ENCODE measurements at places on chromosomes 7 and 10.

DNA sequence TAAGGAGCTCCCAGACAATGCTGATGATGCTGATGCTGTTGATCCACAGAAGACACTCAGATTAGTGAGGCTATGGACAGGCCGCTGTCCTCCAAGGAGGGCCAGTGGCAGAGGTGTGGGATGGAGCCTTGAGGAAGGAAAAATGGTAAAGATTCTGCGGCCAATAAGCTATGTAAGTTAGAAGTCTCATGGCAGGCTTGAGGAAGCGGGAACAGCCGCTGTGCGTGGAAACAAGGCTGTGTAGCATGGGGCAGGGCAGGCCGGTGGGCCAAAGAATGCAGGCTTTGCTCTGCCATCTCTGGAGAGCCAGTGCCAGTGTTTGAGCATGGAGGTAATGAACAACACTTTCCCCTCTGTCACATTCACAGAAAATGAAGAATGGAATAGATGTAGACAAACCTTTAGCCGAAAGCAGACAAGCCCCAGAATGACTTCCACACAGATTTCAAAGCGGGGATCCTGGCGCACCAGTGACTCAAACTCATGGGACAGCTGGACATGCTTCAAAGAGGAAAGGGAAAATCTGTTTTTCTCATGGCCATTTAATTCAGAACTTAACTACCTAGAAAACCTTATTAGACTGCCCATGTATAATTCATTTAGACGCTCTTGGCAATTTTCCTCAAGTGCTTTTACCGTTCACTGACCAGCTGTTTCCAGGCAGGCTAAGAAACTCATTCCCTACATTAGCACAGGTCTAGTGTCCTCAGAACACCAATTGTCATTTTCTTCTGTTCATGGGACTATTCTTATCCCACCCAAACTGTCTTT lies 16.9 kb upstream of the FIGNL1 start:
- DNase-seq = no peak

DNA sequence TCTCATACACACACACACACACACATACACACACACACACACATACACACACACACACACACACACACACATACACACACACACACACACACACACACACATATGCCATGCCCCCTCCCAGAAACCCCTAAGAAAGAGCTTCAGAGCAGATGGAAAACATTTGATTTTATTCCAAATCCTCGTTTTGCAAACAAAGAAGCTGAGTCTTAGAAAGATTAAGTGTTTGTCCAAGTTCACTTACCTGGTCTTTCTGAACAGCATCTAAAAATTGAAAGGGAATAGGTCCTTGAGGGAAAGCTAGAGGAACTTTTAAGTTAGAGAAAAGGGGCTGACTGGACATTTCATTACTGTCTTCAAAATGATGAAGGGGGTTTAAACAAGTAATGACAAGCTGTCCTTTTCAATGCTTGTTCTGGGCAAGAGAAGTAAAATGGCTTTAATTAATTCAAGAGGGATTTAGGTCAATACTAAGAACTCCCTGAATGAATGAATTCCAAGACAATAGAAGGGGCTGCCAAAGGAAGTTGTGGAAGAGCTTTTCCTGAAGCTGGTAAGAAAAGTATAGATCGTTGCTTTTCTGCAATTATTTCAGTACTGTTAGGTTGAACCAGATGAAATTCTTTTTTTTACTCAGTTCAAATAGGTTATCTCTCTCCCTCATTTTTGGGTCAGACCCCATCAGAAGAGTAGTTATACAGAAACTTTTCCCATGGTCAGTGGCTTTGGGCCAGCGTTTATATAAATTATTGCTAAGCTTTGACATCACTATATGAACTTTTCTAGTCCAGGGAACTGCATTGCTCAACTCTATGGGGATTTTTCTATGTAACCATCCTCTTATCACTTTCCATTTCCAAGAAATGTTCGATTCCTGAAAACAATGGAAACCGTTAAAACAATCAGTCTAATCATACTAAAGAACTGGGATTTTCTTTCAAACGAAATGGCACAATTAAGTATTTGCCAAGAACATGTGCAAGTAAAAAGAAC lies 261.4 kb downstream of the MTERF1 start:
- no peak for DNase-seq

DNA sequence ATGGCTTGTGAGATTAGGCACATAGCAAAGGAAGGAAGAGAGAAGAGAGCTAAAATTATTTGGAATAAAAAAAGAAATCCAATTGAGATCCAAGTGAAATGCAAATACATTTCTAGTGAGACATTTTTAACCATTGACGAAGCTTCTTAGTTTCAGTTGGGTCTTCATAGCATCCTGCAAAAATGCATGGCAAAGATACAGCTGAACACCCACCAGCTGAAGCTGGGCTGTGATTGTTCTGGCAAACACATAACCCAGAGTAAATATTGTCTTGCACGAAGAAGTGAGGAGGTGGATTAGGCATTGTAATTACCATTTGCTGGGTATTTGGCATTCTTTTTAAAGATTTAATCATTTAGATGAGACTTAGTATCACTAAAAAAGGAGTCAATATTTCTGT lies 409.4 kb downstream of the GRM8 start:
- no peak for DNase-seq

DNA sequence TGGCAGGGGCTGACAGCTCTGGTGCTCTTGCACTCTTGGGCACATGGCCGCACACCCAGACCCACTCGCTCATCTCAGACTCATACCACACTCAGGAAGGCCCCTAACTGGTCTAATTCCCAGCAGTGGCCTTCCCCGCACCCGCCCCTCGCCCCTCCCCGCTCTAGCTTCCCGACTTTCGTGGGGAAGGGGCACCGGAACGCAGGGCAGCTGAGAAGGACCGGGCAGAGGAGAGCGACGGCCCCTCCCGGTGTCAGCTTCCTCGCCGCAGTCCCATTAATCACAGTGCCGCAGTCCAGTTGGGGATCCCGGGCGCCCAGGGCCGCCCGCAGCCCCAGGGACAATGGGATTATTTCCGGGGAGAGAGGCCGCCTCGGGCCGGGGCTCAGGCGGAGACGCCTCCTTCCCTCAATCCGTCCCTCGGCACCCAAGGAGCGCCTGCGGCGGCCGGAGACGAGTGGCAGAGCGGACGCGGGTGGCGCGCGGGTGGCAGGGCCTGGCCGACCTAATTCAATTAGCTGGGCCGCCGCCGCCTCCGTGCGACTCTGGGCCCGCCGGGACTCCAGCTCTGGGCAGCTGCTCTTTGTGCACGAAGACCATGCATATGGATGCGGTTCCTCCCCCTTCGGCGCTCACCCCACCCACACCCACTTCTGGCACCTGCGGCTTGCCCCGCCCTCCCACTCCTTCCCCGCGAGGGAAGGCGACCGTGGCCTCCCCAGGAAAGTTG lies 7.8 kb upstream of the TLX1 start:
- peak; percentile 13 for DNase-seq

- peak; percentile 38 for DNase-seq
Observed at GRCh38 chr7:44961844-44962482, 16.9 kb downstream of the MYO1G start.

DNA sequence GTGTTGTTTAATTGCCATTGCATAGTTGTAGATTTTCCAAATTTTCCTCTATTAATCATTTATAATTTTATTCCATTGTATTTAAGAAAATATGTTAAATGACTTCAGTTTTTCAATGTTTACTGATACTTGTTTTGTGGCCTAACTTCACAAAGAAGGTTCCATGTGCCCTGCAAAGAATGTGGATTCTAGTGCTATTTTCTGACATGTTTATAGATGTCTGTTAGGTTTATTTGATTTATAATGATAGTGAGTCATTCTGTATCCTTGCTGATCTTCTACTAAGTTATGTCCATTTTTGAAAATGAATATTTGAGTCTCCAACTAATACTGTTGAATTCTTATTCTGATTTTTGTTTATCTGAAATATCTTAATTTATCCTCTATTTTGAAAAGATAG lies 369.0 kb downstream of the MAGI2 start:
- DNase-seq = no peak

- peak; percentile 28 for DNase-seq
Observed at GRCh38 chr10:33945051-33945450, 610.6 kb upstream of the NRP1 start.

DNA sequence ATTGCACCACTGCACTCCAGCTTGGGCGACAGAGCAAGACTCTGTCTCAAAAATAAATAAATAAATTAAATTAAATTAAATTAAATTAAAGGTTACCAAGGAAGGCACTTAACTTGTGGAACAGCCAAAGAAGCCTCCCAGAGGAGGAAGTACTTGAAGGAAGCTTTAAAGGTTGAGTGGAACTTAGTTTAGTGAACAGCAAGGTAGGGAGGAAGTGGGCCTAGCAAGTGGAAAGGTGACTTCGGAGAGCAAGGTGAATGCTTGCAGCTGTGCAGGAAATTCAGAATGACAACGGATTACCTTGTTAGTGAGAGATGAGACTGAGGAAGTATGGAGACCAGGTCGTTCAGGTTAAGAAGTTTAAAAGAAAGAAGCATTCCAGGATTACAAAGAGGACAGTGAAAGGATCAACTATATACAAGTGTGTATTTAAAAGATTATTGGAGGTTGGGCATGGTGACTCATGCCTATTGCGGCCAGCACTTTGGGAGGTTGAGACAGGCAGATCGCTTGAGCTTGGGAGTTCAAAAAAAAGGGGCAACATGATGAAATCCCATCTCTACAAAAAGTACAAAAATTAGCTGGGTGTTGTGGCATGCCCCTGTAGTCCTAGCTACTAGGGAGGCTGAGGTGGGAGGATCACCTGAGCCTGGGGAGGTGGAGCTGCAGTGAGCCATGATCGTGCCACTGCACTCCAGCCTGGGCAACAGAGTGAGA lies 12.8 kb upstream of the RPEL1 start:
- DNase-seq = peak; percentile 31

- no peak for DNase-seq
Observed at GRCh38 chr7:34454381-34454780, 203.6 kb upstream of the NPSR1 start.

GRCh38 chr7:99305473-99306260 lies 20.0 kb upstream of the ARPC1A start:
- no peak for DNase-seq

All from SW480 (cell line).